HFF-Myc (cell line): ENCODE measurements at places on chromosomes 1 and 21.

DNA sequence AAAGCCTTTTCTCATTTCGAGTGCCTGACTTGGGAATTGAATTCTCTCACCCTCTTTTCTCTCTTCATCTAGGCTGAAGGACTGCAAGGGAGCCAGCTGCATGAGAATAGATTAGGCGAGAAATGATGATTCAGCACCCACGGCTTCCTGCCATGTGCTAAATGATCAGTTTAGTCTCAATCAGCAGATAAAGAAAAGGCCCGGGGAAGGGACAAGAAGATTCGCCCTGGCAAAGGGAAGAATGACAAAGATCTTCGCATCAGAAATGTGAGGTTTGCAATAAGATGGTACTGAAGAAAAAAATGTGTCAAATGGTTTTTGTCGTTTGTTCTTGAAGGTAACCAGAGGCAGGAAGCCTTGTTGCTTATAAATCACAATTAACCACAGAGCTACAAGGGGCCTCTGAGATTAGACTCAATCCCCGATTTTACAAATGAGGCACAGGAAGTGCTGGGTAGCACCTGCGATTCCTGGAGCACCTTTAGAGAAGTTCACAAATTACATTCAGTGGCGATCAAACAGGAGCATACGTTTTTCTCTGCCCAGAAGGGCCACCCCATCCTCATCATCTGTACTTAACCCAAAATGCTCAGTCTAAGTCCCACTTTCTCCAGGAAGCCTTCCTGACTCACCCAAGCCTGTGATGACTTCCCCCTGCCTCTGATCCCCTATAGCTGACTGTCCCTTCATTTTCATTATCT lies 183.4 kb downstream of the ZNF281 start:
- no peak for DNase-seq

GRCh38 chr1:27149084-27149761 lies 5.7 kb downstream of the SLC9A1 start:
- no peak for DNase-seq

DNA sequence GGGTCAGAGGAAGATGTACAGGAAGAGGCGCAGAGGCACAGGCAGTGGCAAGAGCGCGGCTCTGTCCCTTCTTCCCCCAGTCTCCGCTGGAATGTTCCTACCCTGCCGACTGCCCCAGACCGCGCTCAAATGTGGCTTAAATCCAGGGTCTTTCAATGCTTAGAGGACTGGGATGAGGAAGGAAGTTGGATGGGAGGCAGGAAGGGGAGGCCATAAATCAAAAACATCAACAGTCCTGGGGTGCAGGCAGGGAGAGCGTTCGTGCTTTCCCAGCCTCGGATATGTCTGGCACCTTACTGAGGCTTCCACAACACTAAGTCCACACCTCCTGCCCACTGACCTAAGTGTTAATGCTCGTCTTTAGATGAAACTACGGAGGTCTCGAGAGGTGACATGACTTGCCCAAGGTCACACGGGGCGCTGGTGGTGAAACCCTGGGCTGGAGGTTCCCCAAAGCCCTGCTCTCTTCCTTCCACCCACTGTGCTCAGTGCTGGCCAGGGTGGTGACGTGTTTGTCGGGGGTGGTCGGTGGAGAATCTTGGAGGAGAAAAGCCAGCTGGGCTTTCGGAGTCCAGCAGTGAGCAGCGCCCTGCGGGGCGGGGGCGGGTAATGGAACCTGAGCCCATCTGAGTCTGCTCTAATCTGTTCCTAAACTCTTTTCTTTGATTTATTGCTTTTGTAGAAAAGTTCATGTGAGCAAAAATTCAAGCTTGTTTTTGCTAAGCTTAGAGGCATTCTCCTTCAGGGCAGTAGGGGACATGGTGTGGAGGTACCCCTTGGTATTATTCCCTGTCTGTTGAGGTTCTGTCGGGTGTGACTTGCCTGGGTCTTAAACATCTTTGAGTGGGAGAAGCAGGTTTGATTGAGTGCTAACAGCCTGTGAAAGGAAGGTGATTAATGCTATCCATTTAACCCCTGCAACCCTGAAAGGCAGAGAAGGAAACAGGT lies 708 bp downstream of the CDA start:
- no peak for DNase-seq

GRCh38 chr1:81808760-81809159 lies 8.0 kb downstream of the ADGRL2 start:
- no peak for DNase-seq

DNA sequence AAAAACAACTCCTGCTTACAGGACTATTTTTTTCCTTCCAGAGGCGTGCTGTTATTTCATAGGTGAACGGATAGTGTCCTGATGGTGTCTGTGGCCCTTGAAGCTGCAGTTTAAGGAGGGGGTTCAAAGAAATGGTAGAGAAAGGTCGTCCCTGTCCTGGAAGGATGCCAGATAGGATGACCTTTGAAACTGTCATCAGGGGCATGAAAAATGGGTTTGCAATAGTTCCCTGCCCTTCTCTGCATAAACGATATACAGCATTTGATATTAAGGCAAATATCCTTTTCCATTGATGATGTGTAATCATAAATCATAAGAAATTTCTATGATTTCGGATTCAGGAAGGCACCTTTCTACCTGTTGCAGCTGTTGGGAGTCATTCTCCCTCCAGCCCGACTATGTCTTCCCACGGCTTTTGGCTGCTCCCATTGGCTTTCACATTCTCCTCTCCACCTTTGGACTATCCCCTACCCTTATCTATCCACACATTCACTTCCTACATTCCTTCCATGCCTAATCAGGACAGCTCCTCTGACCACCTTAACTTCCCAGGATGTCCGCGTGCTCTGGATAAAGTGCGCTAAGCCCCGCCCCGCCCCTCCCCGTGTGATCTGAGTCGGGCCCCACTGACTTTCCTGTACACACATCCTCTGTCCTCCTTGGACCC lies 209.8 kb downstream of the DISC1 start:
- DNase-seq, result no peak

- no peak for DNase-seq
These were observed 37.4 kb downstream of the FCER1A start for GRCh38 chr1:159339536-159339935.

DNA sequence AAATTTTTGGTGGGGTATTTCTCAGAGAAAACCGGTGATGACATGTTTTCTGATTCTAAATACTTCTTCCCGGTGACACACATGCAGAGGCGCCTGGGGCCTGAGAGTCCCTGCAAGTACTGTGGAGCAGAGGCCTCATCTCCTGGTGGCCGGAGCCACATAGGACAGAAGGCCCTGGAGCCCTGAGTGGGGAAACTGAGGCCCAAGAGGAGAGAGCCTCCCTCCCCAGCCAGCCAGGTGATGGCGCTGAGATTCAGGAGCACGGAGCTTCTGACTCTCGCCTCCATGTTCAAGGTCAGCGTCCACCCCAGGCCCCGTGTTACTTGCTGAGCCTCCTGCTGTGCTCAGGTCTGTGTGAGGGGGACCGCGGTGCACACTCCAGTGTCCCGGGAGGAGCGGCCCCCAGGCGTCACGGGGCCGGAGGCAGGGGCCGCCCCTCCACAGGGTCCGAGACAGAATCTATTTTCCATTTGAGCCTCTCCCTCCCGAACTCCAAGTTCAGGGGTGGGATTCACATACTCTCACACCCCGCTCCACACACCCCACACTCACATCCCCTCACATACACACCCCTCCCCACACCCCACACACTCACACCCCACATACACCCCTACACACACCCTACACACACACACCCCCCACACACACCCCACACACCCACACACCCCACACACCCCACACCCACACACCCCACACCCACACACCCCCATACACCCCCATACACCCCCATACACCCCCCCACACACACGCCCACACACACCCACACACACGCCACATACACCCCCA lies 43.8 kb downstream of the SLX9 start:
- DNase-seq, result no peak

DNA sequence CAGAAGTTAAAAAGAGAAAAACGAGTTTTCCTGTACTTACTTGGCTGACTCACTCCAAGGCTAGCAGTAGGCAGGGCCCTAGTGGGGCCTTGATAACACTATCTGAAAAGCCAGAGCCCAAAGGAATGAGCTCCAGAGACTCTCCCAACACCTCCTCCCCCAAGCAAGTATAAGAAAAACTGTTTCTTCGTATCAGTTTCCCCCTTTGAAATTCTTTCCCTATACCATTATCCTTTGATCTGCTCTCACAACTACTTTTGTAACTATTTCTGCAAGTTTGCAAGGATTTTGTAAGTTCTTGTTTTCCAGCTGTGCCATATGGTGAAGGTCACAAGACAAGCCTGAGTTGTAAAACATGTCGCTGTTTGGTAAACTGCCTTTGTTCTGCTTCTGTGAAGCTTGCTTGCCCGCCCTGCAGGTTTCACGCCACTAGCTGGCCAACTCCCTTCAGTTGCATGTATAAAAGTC lies 36.5 kb upstream of the KCNJ15 start:
- DNase-seq, result no peak

GRCh38 chr1:3183813-3184212 lies 114.8 kb downstream of the PRDM16 start:
- no peak for DNase-seq

DNA sequence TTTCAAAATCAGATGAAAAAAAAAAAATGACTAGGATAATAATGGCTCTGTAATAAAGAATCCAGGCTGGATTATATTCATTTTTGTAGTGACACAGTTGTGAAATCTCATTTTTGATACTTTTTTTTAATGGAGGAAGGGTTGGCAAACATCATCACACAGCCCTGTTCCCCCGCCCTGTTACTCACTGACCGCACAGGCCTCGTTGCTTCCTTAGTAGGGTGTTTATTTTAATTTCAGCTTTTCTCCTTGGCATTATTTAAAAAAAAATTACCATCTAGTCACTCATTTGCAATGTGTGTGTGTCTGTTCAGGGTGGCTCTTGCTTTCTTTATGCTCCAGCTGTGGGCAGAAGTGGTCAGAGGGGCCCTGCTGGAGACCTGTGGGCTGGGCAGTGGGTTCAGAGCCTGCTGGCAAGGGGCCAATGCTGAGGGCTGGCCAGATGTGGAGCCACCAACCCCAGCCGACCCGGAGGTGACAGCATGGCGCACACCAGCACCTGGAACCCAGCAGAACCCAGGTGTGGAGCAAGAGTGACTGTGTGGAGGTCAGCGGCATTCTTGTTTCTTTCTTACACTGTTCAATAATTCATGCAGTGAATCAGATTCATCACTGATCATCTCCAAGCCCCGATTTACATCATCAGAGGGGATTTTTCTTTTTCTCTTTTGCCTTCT lies 44.6 kb downstream of the ZSCAN20 start:
- DNase-seq, result no peak

DNA sequence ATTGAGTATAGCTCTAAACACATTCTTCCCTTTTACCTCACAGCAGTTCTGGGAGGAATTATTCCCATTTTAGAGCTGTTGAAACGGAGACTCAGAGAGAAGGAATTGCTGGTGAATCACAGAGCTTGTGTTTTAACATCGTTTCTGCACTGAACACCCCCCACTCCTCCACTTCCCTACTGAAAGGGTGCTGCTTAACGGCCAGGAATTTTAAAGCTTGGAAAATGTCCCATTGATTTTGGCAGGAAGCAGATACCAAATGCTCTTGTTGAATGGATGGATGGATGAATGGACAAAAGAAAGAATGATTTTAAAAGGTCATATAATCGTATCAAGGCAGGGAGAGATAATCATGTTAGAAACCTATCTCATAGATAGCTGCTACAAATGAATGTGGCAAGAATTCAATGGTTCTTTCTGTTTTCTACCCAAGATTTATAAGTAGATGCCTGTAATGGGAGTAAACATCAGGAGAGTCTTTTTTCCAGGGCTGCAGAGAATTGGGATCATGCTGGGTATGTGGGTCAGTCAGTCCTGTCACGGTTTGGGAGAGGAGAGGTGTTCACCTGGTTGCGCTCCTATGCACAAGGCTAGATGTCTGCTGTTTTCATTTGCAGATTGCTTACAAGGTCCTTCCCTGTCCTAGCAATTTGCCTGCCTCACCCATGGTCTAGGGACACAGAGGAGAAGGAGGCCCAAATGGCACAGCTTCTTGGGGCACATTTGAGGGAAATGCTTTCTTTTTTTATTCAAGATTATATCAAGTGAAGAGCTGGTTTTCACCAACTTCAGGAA lies 19.0 kb downstream of the FAM163A start:
- DNase-seq, result no peak

GRCh38 chr1:60448850-60449249 lies 375.3 kb upstream of the C1orf87 start:
- DNase-seq, result no peak

GRCh38 chr1:223845037-223845809 lies 524 bp downstream of the TP53BP2 start:
- DNase-seq, result no peak

DNA sequence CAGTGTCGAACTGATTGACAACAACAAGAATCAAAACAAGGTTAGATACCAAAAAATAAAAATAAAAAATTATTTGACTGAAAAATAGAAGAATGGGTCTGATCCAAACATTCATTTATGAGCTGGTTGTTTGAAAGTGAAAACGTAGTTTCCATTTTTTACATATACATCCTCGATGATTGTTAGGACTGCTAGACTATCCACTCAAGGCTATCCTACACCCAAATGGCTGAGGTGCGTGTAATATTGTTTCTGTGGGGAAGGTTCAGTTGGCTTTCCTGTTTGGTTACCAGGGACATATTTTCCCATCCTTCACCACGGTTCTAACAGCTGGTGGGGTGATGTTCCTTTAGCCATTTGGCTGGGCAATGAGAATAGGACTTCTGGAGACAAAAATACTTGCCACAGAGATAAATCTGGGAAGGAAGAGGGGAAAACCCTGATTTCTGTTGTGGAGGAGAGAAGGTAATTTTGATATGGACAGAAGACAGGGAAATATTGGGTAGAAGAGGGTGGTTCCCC lies 66.3 kb downstream of the MAP3K7CL start:
- no peak for DNase-seq

DNA sequence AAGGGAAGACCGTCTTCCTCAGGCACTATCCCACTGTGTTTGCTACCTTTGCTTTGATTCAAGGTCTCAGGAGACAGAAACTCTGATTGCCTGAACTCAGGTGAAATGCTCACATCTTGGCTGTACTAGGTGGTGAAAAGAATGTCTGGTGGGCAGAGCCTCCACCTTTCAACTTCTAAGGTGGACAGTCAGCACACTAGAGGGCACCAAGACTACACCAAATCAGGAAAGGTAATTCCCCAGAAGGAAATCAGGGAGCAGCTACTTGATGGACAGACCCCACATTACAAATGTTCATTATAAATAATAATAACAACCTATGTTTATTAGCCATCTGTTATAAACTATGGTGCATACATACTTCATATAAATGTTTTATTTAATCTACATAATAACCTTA lies 220.9 kb downstream of the ATG4C start:
- DNase-seq, result no peak
